RPMI8226 (cell line): ENCODE measurements at places on chromosomes 4 and X.
A peak's percentile ranks its signal among the peaks of the same experiment; 100 is the strongest.

GRCh38 chr4:173835903-173836302, 305.9 kb upstream of the HAND2 start:
- no peak for DNase-seq

DNA sequence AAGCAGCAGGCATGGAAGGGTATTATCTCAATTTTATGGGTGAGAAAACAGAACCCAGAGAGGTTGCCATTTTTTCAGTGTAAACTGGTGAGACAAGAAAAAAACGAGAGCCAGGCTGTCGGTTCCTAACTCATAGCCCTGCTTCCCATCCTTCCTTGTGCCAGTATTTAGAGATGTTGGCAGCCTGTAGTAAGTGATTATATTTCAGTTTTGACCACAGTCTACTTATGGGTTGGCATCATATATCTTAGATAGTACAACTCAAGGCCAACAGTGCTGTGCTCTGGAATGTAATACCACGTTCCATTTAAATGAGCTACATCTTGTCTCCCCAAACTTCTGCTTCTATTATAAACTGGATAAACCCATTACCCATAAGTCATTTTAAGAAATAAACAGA, 40.8 kb downstream of the XK start:
- no peak for DNase-seq

GRCh38 chr4:107115185-107115847, 79.2 kb upstream of the DKK2 start:
- DNase-seq: no peak

DNA sequence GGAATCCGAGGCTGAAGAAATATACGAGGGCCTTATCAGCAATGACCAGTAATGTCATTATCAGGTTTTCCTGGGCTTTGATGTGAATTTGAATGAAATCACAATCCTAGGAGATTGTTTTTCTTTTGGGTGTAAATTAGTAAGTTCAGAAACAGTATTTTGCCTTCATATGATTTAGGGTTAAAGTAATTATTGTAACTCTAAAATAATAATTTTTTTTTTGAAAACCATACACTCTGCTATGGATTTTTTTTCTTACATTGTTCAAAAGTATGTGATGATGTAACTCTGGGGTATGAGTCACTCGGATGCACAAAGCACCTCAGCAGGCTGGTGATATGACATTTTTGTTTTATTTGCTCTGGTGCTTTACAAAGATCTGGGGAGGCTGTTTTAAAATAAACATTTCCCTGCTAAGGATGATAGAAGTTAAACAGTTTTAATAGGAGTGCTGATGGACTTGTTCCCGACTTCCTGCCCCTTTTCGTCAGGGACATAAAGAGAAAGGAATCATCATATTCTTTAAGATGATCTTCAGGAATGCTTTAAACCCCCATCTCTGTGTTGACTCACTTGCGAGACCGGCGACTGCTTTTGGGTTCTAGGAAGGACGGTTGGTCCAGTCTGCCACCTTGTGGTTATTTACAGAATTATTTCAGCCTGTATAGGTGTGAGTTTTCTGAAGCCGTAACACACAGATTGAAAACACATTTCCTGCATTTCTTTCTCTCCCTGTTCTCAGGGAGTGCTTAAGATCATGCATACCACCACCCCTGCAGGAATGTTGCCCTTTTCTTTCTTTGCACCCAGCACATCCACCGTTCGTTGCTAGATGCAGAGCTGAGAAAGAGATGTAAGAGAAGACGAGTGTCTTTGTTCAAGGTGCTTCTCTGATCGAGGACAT, 72.5 kb downstream of the RAPGEF2 start:
- DNase-seq: peak; percentile 61

DNA sequence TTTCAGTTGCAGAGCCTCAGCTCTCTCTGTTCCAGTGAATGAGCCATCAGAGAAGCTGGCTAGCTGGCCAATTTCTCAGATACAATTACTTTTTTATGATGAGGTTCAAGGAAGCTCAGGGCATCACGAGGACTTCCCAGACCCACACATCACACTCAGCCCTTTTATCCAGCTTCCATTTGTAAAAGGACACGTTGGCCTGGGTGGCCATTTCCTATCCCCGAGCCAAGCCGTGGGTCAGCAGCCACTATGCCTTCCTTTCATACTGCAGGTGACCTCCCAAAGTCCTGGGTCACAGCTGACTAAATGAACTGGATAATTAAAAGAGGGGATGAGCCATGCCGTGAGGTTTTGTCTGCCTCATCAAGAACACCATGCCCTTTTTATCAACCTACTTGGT, 236.9 kb upstream of the PPARGC1A start:
- DNase-seq: no peak

GRCh38 chr4:20264688-20265087, 13.0 kb downstream of the SLIT2 start:
- no peak for DNase-seq

GRCh38 chrX:34509394-34509793, 147.7 kb downstream of the TMEM47 start:
- DNase-seq: no peak

- DNase-seq: no peak
Observed at GRCh38 chr4:142443469-142443868, 402.6 kb downstream of the INPP4B start.

DNA sequence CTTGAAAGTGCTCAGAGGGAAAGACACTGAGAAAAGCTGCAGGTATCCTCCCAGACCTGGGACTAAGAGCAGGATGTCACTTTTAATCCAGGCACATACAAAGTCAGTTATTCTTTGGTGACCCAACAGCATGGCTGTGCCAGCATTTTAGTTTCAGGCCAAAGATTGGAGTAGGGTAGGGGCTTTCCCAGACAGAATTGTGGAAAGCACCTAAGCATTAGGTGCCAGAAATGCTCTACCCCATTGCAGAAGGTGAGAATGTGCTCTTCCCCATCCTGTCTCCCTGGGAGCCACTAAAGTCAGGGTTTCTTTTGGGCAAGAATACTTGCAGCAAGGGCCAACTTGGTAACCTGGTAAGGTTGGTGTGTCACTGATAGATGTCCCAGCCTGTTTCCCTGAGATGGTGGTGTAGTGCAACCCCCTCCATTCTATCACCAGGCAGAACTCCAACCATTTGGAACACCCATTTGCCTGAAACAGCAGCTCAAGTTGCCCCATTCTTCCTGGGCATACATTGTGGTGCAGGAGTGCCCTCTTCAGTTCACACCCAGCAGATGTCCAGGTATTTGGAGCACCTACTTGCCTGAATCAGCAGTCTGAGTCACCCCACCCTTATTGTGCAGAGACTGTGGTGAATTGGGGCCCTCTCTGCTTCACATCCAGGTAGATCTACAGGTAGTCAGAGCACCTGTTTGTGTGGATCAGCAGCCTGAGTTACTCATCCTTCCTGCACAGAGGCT, 183.5 kb downstream of the ZC4H2 start:
- DNase-seq: no peak

GRCh38 chr4:109547394-109547793, 12.7 kb upstream of the MCUB start:
- DNase-seq: no peak

GRCh38 chr4:13511101-13511500, 27.0 kb upstream of the RAB28 start:
- no peak for DNase-seq

DNA sequence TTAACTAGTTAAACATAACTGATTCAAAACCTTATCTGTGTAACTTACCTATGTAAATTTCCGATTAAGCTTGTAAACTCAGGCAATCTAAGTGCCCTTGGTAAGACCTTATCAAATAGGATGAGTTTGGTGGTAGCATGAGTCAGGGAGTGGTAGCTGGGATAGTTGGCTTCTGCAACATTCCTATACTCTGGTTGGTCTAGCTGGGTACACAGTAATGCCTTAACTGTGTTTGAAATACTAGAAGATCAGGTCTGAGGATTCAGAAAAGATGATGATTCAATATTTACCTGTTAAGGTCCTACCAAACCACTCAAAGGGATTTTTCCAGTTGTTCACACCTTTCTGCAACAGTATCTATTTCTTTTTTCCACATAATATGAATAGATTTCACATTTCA, 5.3 kb downstream of the YIPF7 start:
- no peak for DNase-seq

DNA sequence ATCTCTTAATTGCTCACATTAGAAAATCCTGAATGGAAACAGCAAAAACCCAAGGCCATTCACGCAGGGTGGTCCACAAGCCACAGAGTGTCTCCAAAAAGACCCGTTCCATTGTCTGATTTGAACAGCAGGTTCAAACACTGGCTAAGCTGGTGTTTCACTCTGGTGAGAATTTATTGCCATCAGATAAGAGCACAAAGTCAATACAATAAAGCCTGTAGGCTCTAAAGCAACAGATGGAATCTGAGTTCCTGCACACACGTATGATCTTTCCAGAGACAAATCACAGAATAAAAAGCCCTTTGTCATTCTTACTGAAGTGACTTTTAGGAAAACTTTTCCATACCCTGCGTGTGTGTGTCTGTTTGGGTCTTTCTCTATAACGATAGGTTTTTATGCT, 5.1 kb upstream of the SFRP2 start:
- no peak for DNase-seq

DNA sequence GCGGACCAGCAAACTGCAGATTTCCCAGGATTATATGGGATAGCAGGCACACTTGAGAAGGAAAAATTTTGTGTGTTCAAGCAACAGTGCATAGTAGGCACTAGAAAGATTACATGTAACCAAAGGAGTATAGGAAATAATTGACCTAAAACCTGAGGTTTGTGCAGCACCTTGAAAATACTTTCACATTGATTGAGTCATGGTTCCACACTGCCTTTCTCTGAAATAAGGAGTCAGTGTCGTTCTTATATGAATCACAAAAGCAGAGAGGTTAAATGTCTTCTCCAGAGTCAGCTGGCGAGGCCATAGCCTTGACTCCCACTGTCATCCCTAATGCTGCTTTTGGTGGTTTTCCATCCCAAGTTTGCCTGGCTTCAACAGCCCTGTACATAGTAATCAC, 138.9 kb downstream of the SOWAHB start:
- no peak for DNase-seq

- DNase-seq: no peak
Observed at GRCh38 chr4:583820-584219, 7.7 kb upstream of the TMEM271 start.

GRCh38 chr4:498328-498904, 540 bp downstream of the ZNF721 start:
- DNase-seq: no peak

DNA sequence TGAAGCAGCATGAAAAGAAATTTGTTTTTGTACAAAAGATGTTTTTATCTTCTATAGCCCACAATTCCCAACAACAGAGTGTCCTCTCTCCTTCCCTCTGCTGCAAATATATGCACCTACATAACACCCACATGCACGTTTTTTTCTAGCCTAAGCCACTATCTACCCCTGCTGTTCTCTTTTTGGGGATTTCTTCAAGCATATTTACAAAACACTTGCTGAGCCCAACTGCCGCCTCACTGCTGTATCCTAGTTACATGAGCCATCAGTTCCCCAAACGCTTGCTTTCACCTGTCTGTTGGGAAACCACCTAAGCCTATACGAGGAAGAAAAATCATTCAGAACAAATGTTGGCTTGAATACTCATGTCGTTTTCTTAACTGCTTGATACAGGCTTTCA, 127.2 kb downstream of the CHRNA9 start:
- no peak for DNase-seq

- DNase-seq: no peak
Observed at GRCh38 chr4:107640197-107640596, 79.8 kb downstream of the PAPSS1 start.

DNA sequence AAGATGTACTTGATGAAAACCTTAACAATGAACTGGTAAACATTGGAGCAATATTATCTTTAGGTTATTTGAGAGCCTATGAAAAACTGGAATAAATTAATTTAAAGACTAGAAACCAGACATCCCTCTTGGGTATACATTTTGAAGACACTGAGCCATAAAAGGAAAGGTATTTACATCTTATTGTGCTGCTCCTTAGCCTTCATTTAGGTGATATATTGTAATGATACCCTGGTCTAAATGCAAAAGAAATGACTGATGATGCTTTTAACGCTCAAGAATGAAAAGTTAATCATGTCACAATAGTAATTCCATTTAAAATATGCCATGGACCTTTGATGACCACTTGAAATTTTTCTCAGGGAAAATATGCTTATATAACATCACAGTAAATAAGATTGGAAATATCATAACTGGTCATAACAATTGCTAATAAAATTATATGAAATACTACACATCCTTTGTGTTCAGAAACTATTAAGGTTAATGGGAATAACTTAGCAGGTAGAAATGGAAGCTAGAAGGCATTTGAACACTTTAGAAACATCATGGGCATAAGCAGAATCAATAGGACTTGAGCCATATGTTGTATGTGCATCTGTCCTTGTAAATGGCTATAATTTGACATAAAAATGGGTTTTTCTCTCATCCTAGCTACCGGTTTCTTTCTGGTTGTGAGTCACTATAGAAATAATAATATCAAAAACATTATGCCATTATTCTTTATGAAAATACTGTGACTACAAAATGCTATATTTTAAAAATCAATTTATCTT, 979.7 kb downstream of the RAPGEF2 start:
- DNase-seq: no peak

GRCh38 chr4:173505924-173506518, 24.0 kb downstream of the HAND2 start:
- peak; percentile 40 for DNase-seq

DNA sequence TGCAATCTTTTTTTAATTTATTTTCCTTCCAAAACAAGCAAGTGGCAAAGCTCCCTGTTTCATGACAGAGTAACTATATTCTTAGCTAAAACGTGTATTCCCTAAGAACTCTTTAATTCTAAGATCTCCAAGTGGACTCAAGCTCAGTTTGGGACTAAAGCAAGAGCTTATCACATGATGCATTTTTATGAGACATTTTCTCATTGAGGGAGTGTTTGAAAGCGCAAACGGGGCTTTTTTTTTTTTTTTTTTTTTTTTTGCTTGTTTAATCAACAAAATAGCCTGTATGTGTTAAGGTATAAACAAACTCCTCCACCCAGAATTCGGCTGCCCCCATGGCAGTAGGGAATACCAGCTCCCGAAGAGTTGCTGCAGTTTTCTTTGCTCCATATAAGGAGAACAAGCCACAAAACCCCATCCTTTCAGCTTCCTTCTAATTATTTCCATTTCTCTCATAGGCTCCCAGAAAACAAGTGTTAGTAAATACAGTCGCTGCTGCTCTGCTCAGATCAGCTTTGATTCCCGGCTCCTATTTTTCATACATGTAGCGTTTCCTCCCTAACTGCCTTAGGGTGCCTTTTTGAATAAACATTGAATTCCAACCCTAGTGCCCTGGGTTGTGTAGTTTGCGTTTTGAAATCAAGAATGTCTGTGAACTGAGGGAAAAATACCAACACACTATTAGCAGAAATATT, 669 bp upstream of the PPARGC1A start:
- DNase-seq: no peak

DNA sequence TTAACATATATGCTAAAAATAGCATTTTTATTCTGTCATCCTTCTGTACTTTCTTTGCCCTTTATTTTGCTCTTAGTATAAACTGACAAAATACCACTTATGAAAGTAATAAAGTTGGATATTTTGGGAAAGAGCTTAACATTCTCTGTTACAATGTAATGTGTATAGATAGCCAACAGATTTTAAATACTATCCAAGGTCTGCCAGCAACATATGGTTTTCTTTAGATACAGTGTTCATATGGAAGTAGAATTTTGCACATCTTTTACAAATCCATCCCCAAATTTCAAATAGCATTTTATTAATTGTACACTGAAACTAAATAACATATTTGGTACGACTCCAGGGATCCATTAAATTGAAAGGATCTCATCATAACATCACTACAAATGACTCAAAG, 268.6 kb upstream of the PCDH18 start:
- DNase-seq: no peak

- no peak for DNase-seq
Observed at GRCh38 chr4:153467897-153468262, 1.7 kb downstream of the TMEM131L start.

GRCh38 chr4:113574636-113575103, 186.9 kb downstream of the CAMK2D start:
- DNase-seq: no peak

- no peak for DNase-seq
Observed at GRCh38 chr4:16827794-16828724, 70.4 kb downstream of the LDB2 start.
